ENCODE measurements at places on chromosomes 16 and 17.
A peak's percentile ranks its signal among the peaks of the same experiment; 100 is the strongest.

DNA sequence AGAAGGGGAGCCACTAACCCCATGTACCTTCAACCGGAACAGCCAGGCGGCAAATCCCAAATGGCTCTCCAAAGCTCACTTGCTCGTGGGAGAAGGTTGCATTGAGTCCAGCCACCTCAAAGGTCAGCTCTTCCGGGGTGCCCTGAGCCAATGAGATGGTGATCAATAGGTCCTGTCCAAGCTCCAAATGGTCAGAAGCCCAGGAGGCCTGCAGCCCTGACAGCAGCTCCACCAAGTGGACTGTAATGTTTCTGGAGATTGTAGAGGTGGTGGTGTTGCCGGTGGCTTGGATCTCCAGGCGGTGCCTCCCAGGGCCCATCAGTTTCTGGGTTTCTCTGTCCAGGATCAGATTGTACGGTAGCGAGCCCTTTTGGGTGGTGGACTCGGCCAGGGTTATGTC lies 39.9 kb upstream of the BCO1 start:
- DNase-seq: peak; percentile 14

- no peak for DNase-seq
Measured at GRCh38 chr17:64639516-64639915, 22.6 kb downstream of the SMURF2 start.

GRCh38 chr16:83530293-83530692 lies 277.5 kb upstream of the HSBP1 start:
- DNase-seq: no peak

- no peak for DNase-seq
Measured at GRCh38 chr17:73681946-73682345, 37.7 kb upstream of the SDK2 start.

GRCh38 chr16:89031715-89032659 lies 55.0 kb upstream of the CBFA2T3 start:
- DNase-seq: no peak

DNA sequence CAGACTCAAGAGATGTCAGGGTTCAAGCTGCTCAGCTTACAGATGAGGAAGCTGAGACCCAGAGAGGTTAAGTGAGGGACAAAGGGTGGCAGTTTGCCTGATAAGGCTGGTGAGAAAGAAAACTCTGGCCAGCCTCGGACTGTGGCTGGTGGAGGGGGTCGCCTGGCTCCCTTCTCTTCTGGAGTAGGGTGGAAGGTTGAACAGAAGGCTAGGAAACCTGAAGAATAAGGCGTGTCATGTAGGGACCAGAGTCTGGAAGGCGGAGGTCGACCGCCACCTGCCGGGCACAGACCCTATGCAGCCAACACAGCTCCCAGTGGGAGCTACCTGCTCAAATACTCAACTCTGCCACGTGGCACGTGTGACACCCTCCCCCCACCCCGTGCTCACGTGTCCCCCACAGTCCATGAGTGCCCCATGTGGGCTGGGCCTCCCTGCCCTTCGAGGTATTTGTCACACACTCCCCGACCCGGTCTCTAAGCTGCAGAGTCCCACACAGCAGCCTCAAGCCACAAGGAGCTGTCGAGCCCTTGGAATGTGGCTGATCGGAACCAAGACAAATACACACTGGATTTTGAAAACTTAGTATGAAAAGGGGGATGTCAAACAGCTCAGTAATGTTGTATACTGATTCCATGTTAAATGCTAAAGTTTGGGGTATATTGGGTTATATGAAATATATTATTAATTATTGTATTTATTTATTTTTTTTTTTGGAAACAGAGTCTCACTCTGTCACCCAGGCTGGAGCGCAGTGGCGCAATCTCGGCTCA lies 11.8 kb downstream of the HID1 start:
- DNase-seq: peak; percentile 51

DNA sequence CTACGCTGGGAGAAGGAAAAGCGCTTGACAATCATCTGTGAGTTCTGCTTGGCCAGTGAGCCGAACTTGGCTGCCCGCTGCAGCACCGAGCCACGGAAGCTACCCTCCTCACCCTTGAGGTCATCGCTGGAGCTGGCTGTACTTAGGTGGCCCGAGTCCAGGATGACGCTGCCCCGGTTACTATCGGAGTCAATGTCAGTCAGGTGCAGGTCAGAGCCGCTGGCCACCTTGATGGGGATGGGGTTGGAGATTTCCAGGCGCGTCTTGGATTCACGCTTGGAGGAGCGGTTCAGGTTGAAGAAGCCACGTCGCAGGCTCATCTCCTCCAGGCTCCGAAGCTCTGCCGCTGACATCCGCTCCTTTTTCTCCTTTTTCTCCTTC lies 13.7 kb downstream of the MYO18A start:
- no peak for DNase-seq

DNA sequence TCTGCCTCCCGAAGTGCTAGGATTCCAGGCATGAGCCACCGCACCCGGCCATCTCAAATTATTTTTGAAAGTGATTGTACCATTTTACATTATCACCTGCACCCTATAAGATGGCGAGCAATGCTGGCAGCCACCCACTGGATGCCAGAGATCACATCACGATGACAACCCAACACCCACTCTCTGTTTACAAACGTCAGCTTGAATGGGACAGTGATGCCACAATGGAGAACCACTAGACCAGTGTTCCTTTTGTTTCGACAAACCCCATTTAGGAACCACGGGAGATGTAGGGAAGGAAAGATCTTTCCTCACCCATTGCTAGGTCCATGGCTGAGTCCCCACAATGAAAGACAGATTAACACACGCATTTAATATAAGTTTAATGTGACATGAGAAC lies 20.1 kb upstream of the HAPSTR1 start:
- DNase-seq: no peak

- DNase-seq: no peak
Measured at GRCh38 chr16:1197237-1197866, 27.7 kb downstream of the TPSG1 start.

DNA sequence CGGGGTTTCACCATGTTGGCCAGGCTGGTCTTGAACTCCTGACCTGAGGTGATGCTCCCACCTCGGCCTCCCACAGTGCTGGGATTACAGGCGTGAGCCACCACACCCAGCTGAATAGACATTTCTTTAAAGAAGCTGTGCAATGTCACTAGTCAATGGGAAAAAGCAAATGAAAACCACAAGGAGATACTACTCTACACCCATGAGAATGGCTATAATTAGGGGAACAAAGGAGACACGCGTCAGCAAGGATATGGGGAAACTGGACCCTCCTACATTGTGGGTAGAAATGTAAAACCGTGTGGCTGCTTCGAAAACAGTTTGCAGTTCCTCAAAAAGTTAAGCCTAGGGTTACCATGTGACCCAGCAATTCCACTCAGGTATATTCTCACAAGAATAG lies 103.4 kb downstream of the VPS53 start:
- DNase-seq: no peak

DNA sequence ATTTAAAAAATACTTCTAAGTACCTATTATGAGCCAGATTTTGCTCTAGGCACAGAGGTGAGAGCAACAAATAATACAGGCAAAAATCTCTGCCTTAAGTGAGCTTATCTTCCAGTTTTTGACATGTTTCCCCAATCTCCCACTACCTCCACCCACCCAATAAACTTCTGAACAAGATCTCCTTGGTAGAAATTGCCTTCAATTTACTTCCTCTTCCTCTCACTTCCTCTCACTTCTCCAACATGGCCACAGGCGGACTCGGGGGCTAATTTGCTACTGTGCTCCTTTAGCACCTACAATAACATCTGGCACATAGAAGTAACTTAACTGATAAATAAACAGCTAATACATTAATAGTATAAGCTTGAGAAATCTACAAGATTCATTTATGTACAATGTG lies 82.6 kb downstream of the CACNG1 start:
- DNase-seq: no peak

- DNase-seq: peak; percentile 56
Measured at GRCh38 chr17:44758414-44759085, at the start of gene ADAM11. TSS of gene ADAM11 (plus strand) at chr17:44758988. CDS start at chr17:44759200, 212 bp downstream.

DNA sequence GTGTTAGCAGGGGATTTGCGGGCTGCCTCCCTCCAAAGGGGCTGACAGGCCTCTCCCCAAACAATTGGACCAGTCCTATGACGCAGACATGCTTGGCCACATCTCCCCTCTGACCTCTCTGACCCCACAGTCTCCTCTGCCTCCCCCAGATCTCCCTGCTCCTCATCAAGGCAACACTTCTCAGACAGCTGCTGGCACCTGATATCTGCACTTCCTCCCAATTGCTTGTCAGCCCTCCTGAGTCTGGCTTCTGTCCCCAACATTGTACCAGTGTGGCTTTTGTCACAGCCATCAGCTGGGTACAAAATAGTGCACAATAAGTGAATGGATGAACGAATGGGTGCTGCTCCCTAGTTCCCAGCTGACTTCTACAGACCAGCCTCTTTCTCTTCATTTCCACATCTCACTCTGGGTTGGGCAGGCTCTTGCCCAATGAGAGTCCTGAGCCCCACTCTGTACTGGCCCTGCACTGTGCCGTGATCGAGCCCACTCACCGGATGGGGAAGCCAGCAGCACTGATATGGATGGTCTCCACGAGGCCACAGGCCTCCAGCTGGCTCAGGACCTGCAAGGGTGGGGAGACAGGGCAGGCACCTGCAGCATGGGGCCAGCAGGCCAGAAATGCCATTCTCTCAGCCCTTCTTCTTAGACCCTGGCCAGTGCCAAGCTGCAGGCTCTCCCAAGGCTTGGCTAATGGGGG lies 17.1 kb downstream of the ZNHIT3 start:
- no peak for DNase-seq

DNA sequence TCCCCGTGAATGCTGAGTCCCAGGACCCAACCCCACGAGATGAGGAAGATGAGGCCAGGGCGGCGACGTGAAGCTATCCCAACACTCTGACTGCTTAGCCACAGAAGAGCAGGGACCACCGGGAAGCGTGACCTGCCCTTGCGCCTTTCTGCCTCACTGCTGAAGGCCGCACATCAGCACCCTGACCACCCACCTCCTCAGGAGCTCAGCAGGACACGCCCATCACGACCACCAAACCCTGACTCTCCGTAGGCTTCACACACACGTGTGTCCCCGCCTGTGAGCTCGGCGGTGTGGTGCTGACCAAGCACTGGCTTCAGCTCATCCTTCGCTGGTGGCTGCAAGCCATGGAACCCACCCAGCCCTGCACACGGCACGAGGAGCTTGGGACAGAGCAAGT lies 97.8 kb downstream of the ZNF778 start:
- no peak for DNase-seq

DNA sequence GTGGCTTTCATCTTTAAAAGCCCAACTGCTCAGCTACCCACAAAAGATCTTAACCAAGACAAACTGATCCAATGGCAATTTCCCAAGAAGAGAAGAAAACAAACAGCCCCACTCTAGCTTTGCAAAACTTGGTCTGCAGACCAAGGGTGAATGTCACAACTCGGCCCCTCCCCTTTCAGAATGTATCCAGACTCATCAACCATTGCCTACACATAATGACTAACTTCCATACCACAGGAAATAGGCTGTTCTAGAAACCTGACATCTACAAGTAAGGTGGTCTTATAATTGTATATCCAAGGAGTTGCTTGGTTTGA lies 16.0 kb downstream of the DCUN1D3 start:
- DNase-seq: no peak

- no peak for DNase-seq
Measured at GRCh38 chr17:80852476-80853015, 139.1 kb upstream of the CHMP6 start.
